T1000 (cell line): ENCODE measurements at places on chromosomes 7 and 10.

GRCh38 chr10:69655868-69656555 lies 26.0 kb downstream of the FAM241B start:
- DNase-seq: no peak

- DNase-seq: no peak
Measured at GRCh38 chr10:44715136-44715535, 196.0 kb upstream of the TMEM72 start.

DNA sequence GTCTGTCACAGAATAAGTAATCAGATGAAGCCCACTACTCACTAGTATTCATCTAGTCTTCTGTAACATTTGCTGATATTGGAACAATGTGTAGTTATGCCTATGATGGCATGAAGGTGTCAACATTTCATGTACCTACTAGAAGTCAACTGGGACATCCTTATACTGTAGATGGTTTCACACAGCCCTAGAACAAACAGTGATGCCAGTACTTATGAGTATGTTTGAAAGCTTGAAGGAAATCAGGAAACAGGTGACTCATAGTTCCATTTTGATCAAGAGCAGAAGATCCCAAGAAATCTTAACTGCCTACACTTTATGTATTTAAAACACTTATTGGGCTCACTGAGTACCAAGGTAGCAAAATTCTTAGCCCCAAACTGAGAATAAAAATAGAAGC lies 1519.6 kb downstream of the REEP3 start:
- DNase-seq: no peak

DNA sequence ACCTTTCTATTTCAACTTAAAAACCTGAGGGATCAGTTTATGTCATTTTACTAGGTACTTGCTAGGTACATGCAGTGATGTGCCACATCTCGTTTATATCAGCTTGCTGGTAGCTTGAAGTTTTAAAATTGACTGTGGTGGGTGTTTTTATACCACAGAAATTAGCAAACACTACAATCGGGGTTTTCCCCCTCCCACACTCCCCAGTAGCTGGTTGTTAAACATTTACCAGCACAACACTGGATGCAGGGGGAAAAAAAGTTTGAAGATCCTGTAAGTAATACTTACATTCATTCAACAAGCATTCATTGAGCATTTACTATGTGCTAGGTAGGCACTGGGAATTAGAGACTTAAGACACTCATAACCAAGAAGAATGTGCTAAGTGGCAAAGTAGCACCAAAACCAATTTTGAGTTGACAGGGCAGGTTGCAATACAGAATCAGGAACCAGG lies 32.6 kb downstream of the USP6NL start:
- no peak for DNase-seq

DNA sequence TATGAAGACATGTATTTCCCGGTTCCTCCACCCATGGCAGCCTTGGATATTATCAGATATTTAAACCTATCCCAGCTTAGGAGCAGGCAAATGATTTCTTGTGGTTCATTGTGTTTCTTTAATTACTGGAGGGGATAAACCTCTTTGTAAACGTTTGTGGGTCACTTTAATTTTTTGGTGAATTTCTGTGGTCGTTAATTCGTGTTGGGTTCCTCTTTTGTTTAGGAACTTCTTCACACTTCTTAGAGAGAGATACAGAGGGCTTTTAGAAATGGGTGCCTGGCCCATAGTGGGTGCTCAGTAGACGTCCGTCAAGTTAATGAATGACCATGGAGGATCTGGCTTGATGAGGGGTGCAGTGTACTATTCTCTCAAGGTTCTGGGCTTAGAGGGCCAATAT lies 27.2 kb upstream of the NUB1 start:
- no peak for DNase-seq

GRCh38 chr10:74548676-74549075 lies 277.7 kb upstream of the KAT6B start:
- no peak for DNase-seq

DNA sequence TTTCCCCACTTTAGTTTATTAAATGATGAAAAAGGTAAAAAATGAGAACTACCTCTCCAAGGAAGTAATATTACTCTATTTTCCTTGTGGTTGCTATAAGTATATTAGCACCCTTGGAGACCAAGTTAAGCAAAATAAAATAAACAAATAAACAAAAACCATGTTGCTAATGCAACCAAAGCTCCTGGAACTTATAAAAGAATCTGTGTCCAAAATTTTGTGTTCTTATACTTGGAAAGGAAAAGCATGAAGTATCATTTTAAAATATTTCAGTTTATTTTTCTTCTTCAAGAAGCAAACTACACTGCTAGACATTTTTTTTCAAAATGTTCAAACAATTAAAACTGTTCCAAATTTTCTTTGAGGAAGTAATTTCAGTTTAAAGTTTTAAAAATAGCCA lies 441.9 kb upstream of the LRRTM3 start:
- no peak for DNase-seq

DNA sequence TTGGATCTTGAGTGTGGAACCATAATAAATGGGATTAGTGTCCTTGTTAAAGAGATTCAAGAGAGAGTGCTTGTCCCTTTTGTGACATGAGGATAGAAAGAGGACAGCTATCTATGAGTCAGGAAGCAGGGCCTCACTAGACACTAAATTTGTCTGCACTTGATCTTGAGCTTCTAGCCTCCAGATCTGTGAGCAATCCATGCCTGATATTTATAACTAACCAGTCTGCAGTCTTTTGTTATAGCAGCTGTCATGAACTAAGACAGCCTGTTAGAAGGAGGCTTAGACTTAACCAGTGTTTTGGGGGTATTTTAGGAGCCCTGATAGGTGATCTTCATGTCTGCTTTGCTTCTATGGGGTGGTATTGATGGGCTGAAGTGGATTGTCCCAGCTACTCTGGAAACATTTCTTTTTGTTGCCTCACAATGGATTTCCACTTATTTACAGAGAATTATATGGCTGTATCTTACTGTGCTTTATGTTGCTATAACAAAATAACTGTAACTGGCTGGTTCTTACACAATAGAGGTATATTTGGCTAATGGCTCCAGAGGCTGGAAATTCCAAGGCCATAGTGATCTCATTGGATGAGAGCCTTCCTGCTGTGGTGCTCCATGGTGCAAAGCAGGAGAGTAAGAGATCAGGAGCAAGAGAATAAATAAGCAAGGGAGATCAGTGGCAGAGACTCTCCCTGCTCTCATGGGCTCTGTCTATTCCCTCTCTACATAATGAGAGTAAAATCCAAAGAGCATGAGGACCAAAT lies 23.4 kb upstream of the AKR1C3 start:
- no peak for DNase-seq

DNA sequence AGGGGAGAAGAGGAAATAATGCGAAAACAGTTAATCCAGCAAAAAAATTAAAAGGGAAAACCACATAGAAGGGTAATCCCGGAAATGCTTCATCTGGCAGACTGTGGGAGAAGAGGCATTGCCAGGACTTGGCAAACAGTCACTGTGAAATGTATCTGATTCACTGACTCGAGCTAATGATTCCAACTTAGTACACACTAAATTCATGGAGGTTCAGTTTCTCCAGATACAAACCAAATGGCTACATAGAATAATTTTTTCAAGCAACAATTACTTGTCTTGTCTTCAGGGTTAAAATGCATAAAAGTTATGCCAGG lies 36.4 kb downstream of the GDI2 start:
- no peak for DNase-seq

DNA sequence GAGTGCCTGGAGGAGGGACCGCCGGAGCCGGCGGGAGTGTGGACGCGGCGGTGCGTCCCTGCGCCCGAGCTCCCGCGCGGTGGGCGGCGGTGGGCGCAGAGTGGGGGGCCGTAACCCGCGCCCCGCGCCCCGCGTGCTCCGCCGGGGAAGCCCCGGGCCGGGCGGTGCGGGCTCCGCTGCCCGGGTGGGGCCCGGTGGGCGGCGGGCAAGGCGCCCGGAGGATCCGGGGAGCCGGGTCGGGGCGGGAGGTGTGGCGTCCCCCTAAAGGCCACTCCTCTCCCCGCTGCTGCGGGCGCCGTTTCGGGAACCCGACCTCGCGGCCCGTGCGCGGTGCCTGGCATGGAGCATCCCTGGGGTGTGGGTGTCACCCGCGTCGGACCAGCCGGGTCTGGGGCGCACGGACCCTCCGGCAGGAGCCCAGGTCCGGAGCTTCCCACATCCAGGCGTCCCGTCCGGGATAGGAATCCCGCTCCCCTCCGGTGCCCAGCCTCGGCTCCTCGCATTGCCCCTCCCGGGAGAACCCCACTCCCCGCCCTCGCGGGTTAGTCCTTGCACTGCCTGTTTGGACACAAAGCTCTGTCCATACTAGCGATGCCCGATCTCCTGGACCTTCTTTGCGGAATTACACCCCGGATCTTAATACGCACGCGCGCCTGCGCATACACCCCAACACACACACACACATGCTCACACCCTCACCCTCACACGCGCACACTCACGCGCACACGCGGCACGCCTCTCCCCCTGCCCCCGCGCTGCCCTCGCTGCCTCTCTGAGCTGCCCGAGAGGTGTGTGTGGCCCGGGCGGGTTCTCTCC lies 723 bp downstream of the MTURN start:
- DNase-seq: peak; percentile 55

DNA sequence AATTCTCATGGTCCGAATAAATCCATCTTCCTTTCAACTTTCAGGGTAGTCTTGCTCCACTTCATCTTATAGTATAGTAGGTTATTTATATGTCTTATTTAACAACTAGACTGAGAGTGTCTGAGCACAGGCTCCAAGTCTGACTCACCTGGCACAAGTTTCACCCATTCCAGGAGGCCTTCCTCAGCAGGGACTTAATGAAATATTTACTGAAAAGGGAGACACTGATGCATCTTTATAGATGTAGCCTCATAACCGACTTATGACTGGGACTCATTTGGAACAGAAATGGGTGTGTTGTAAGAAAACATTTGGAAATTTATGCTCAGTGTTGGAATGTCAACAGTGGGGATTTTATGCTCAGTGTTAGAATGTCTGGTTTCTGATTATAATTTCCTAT lies 59.9 kb downstream of the CH25H start:
- peak; percentile 19 for DNase-seq

- no peak for DNase-seq
Measured at GRCh38 chr10:86954681-86955500, 2.5 kb downstream of the MMRN2 start.

GRCh38 chr10:70513848-70514309 lies 35.3 kb downstream of the PALD1 start:
- DNase-seq: no peak

GRCh38 chr10:73229567-73229966 lies 17.5 kb downstream of the DNAJC9 start:
- DNase-seq: no peak

- DNase-seq: no peak
Measured at GRCh38 chr7:93232673-93233018, 480 bp downstream of the VPS50 start.
